ENCODE measurements at places on chromosomes 1 and 21. TPM values are rescaled to one million over a fixed set of nuclear protein-coding genes. Genes with fewer than 3 reads are reported as not detected.

Gene GSTM1
- polyA plus RNA-seq: 114 TPM

Gene CD1E
- polyA plus RNA-seq: not detected

Gene LEFTY2
- polyA plus RNA-seq: 0.54 TPM

Gene COL9A2
- polyA plus RNA-seq: 12.6 TPM

Gene SMPDL3B
- not detected for polyA plus RNA-seq

Gene PARP1
- 15.3 TPM for polyA plus RNA-seq

Gene GPR37L1
- polyA plus RNA-seq: 0.02 TPM

Gene GPA33
- 0.16 TPM for polyA plus RNA-seq

Gene GPX7
- 15.6 TPM for polyA plus RNA-seq

Gene THEM5
- not detected for polyA plus RNA-seq

Gene PSRC1
- polyA plus RNA-seq: 1.7 TPM

Gene KCNK1
- 5.5 TPM for polyA plus RNA-seq

Measured in adrenal gland (tissue), 19 donors.